GM12878 (cell line): ENCODE measurements at places on chromosomes 1 and 21. TPM values are rescaled to one million over a fixed set of nuclear protein-coding genes. Genes with fewer than 3 reads are reported as not detected.

- H3K27ac ChIP-seq = no peak overlapping the region
- H3K36me3 ChIP-seq = no peaks in the 10 kb centered on the region
- no peak for DNase-seq
- no peak overlapping the region for H3K4me3 ChIP-seq
Observed at GRCh38 chr21:42711667-42712066, 58.2 kb downstream of the PDE9A start.

DNA sequence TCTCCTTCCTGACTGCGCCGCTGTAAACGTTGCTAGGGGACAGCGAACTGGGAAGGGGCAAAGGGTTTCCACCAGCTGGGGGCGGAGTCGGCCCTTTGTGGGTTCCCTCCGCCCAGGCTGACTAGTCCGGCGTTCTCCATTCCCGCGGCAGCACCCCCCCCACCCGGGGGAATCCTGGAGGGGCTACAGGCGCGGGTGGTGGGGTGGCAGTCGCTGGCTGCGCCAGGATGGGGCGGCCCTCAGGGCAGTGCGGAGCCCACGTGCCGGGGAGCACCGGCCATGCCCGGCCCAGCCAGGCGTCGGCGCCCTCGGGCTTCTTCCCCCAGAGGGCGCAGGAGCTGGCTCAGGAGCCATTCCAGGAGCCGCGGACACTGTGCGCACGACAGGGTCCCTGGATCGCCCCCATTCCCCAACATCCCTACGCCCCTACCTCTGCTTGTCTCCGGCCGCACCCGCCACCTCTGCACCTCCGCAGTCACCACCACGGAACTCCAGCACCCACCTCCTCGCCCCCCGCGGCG is 476 bp downstream of the BATF3 start:
- H3K4me3 ChIP-seq = peak overlapping the region; percentile 82
- H3K27me3 ChIP-seq = no peaks in the 10 kb centered on the region
- H3K27ac ChIP-seq = no peak overlapping the region
- H3K36me3 ChIP-seq = 0 out of 2 replicates have a peak, but pooled peaks cover 5% of the 10 kb centered on the region
- H3K4me1 ChIP-seq = peaks cover 27% of the 10 kb centered on the region
- no peak for DNase-seq

GRCh38 chr1:30427545-30427944 is 295.8 kb downstream of the MATN1 start:
- H3K4me1 ChIP-seq = no peaks in the 10 kb centered on the region
- DNase-seq = no peak
- H3K27ac ChIP-seq = no peak overlapping the region
- no peaks in the 10 kb centered on the region for H3K36me3 ChIP-seq
- H3K4me3 ChIP-seq = no peak overlapping the region

DNA sequence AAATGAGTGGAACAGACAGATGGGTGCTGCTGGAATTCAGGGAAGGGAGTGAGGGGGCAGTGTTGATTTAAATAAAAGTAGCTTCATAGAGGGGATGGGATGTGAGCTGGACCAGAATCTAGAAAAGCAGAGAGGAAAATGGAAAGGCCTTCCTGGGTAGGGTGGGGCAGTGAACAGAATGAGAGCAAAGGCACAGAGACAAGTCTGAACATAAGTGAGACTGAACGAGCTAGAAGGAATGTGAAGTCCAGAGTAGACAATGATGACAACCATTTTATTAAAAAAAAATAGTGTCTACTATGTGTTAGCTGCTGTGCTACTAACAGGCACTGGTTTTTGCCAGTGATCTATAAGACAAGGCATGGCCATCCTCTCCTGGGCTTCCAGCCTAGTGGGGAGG is 36.0 kb downstream of the ELK4 start:
- H3K27ac ChIP-seq = peak overlapping the region; percentile 2; the same call in 1 of the 2 replicates
- 0 out of 2 replicates have a peak, but pooled peaks cover 13% of the 10 kb centered on the region for H3K36me3 ChIP-seq
- H3K4me3 ChIP-seq = no peak overlapping the region
- peaks cover 53% of the 10 kb centered on the region for H3K4me1 ChIP-seq
- H3K27me3 ChIP-seq = no peaks in the 10 kb centered on the region

GRCh38 chr1:24927473-24927872 is 2.6 kb downstream of the RUNX3 start:
- peak overlapping the region; percentile 89 for H3K27ac ChIP-seq
- H3K4me3 ChIP-seq = peak overlapping the region; percentile 99
- DNase-seq = no peak
- no peaks in the 10 kb centered on the region for H3K27me3 ChIP-seq
- H3K4me1 ChIP-seq = peaks cover 53% of the 10 kb centered on the region
- H3K36me3 ChIP-seq = peaks cover 22% of the 10 kb centered on the region

- no peak for DNase-seq
- peaks cover 4% of the 10 kb centered on the region; the same call in 1 of the 2 replicates for H3K4me1 ChIP-seq
- H3K27ac ChIP-seq = no peak overlapping the region
- no peaks in the 10 kb centered on the region for H3K27me3 ChIP-seq
- no peaks in the 10 kb centered on the region for H3K36me3 ChIP-seq
Observed at GRCh38 chr1:219081943-219082925, 91.4 kb upstream of the LYPLAL1 start.

DNA sequence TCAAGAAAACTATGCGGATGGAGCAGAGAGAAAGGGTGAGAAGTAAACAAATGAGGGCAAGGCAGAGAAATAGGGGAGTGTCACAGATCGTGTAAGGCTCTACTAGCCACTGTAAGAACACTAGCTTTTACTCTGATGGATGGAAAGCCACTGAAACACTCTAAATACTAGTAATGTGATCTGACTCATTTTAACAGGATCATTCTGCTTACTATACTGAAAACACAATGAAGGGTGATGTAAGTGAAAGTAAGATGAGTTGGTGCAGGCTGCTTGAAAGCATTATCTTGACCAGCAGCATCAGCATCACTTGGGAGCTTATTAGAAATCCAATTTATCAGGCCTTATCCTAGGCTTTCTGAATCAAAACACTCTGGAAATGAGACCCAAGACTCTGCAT is 32.7 kb downstream of the TUT4 start:
- H3K4me1 ChIP-seq = peaks cover 6% of the 10 kb centered on the region
- H3K4me3 ChIP-seq = no peak overlapping the region
- H3K36me3 ChIP-seq = peaks cover 3% of the 10 kb centered on the region; the same call in 1 of the 2 replicates
- no peak for DNase-seq

DNA sequence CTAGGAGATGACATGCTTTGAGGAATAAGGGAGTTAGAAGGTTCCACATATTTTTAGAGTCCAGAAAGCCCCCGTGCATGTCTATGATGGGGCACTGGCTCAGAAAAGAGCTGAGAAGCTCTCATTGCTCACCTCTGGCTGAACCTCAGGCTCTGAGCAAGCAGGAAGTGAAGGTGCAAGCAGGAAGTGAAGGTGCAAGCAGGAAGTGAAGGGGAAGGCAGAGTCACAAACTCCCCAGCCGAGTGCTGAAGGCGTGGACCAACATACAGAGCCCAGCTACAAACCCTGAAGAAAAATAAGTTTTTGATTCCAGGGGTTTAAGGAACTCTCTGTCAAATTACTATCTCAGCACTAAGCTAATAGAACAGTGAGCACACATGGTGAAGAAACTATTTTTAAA is 7.0 kb downstream of the KRTAP10-8 start:
- H3K27ac ChIP-seq = no peak overlapping the region
- no peak for DNase-seq
- H3K27me3 ChIP-seq = no peaks in the 10 kb centered on the region
- H3K4me1 ChIP-seq = no peaks in the 10 kb centered on the region

- no peaks in the 10 kb centered on the region for H3K27me3 ChIP-seq
- no peaks in the 10 kb centered on the region for H3K4me1 ChIP-seq
- no peak overlapping the region for H3K4me3 ChIP-seq
- no peak overlapping the region for H3K27ac ChIP-seq
- no peak for DNase-seq
Observed at GRCh38 chr1:119245881-119246280, 105.4 kb upstream of the WARS2 start.

- H3K36me3 ChIP-seq = no peaks in the 10 kb centered on the region
- H3K27me3 ChIP-seq = no peaks in the 10 kb centered on the region
- H3K4me3 ChIP-seq = no peak within 1 kb of the TSS
Observed at GRCh38 chr1:26177182-26177684, at the start of gene CNKSR1. TSS of gene CNKSR1 (plus strand) at chr1:26177491. CDS start at chr1:26177548, 57 bp downstream.

- H3K4me3 ChIP-seq = no peak overlapping the region
- no peaks in the 10 kb centered on the region for H3K27me3 ChIP-seq
- H3K4me1 ChIP-seq = no peaks in the 10 kb centered on the region
- H3K27ac ChIP-seq = no peak overlapping the region
- DNase-seq = no peak
- H3K36me3 ChIP-seq = no peaks in the 10 kb centered on the region
Observed at GRCh38 chr1:175922254-175922881, 179.0 kb upstream of the TNR start.

DNA sequence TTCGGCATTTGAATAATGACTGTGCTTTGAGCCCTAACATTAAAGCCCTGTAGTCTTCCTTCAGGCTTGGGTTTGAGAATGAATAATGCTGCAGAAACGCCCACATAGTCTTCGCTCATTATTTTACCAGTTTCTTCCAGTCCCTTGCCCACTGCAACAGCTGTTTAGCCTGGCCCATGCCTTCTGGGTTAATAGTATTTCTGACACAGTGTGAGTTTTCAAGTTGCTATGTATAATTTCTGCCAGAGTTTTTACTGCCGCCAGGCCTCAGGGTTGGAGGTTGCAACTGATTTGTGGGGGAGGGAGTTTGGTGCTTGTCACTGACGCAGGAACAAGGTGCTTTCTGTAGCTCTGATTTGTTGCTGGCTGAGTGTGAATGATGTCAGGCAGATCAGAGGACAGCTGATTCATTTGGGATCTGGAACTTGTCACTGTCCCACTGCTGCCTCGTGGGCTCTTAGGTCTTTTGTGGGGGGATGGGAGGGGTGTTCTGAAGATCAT is 109.8 kb downstream of the MAST2 start:
- H3K4me3 ChIP-seq = no peak overlapping the region
- peaks cover 3% of the 10 kb centered on the region; the same call in 1 of the 2 replicates for H3K4me1 ChIP-seq
- DNase-seq = no peak
- no peaks in the 10 kb centered on the region for H3K27me3 ChIP-seq

GRCh38 chr1:199976496-199977144 is 50.9 kb upstream of the NR5A2 start:
- no peak for DNase-seq
- peaks cover 6% of the 10 kb centered on the region for H3K4me1 ChIP-seq
- no peaks in the 10 kb centered on the region for H3K36me3 ChIP-seq
- H3K27ac ChIP-seq = no peak overlapping the region
- H3K27me3 ChIP-seq = no peaks in the 10 kb centered on the region; the same call in none of the 2 replicates
- H3K4me3 ChIP-seq = no peak overlapping the region

DNA sequence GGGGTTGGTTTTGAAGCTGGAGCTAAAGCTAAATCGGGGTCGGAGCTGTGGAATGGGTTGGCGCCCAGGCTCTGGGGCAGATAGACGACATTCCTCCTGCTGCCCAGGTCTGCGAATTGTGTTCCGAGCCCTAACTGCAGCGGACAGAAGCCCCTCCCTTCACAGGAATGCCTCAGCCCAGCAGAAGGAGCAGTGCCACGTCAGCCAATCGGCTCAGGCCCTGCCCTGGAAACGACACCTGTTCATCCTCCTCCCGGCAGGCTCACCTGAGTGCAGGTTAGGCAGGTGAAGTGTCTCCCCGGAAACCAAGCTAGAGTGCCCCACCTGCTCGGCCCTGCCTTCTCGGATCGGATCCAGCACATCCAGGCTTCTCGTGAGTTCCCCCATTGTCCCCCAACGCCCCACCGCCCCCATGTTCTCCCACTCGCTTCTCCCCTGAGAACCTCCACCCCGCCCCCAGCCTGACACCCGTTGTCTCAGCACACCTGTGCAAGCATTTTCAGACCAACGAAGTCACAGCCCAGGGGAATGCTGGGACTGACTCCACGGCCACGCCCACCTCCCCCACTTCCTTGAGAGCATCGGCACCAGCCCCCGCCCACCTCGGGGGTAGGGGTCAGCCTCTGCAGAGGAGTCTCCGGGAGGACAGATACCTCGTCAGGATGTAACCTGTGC is 775 bp downstream of the TMEM125 start:
- H3K4me1 ChIP-seq = peaks cover 4% of the 10 kb centered on the region; the same call in 1 of the 2 replicates

DNA sequence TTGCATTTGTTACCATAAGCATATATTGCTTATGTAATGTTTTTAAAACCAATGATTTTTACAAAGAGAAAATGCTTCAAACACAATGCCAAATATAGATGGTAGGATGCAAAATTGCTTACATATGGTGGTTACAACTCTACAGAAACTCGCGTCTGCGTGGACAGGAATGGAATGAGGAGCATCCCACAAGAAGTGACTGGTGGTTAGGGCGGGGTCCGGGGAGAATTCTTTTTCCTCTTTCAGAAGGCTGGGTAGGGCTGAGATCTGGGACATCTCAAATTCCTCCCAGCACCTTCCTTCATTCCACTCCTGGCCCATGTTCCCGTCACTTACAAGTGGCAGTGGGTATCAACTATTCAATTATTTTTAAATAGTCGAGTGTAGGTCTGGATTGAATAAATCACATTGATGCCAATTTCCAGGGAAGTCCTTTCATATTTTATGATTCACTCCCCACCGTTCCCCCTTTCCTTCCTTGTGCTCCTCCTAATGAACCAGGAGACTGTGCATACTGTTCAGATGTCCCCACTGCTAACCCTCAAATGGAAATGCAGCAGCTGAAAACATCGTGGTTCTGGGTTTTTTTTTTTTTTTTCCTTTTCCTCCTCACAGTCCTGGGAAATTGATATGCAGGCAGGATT is 174.5 kb upstream of the POU3F1 start:
- no peak for DNase-seq
- no peak overlapping the region for H3K27ac ChIP-seq
- H3K27me3 ChIP-seq = peaks cover 4% of the 10 kb centered on the region
- no peaks in the 10 kb centered on the region for H3K4me1 ChIP-seq

- DNase-seq = no peak
- no peaks in the 10 kb centered on the region for H3K27me3 ChIP-seq
- no peaks in the 10 kb centered on the region for H3K4me1 ChIP-seq
- H3K36me3 ChIP-seq = no peaks in the 10 kb centered on the region
- no peak overlapping the region for H3K27ac ChIP-seq
Observed at GRCh38 chr1:199512037-199512710, 515.3 kb upstream of the NR5A2 start.

DNA sequence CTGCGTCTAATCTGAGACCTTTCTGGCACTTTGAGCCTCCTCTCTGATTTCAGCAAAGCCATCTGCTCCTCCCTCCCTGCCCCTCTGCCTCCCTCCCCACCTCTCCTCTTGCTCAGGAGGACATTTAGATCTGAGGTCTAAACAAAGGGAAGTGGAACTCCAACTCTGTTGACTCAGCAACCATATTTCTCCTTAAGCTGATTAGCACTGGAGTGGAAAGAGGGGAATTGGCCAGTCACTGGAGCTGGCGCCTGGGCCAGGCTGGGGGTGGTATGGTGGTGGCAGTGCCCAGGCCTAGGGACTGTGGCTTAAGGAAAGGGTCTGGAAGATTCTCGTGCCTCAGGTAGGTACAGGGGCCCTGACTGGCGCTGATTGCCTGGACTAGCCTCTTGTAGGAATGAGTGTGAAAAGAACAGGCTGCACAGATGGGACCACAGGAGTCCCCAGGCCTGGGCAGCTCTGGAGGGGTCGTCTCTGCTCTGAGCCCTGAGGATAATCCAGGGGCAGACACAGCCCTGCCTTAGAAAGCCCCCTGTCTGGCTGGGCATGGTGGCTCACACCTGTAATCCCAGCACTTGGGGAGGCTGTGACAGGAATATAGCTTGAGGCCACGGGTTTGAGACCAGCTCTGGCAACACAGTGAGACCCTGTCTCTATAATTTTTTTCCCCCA is 11.9 kb downstream of the SH2D2A start:
- H3K36me3 ChIP-seq = peaks cover 4% of the 10 kb centered on the region; the same call in 1 of the 2 replicates
- no peak for DNase-seq
- no peaks in the 10 kb centered on the region for H3K27me3 ChIP-seq
- H3K27ac ChIP-seq = no peak overlapping the region
- H3K4me3 ChIP-seq = no peak overlapping the region
- H3K4me1 ChIP-seq = peaks cover 18% of the 10 kb centered on the region

Gene CNR2
- total RNA-seq = 13.6 and 15.1 TPM in 2 replicates

Gene SPRR5
- total RNA-seq = not detected in 2 replicates

Gene ST6GALNAC3
- total RNA-seq = 0.19 and 0.26 TPM in 2 replicates

Gene LRRC3
- 0.21 and 0.31 TPM in 2 replicates for total RNA-seq

Gene SPAG17
- total RNA-seq = not detected in 2 replicates

Gene CD5L
- total RNA-seq = 0.10 and 0.43 TPM in 2 replicates

Gene PRR9
- total RNA-seq = not detected in 2 replicates
